Panc1 (cell line): ENCODE measurements at places on chromosomes 1 and 21. TPM values are rescaled to one million over a fixed set of nuclear protein-coding genes. Genes with fewer than 3 reads are reported as not detected.

DNA sequence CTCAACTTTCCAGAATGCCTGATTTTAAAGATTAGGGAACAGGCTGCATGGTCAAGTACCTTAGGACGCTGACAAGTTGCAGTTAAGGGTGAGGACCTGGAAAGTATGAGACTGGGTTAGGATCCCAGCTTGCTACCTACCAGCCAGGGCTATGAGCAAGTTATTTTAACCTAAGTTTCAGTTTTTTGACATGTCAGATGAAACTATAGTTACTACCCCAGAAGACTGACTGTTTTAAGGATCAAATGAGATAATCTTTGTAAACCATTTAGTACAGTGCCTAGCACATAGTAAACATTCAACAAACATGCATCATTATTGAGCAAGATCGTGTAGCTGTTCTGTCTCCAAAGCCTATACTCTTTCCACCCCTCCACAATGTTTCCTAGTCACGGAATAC lies 14.4 kb downstream of the THEMIS2 start:
- DNase-seq: no peak

GRCh38 chr1:101108111-101108500 lies 82.5 kb upstream of the DPH5 start:
- DNase-seq: no peak

DNA sequence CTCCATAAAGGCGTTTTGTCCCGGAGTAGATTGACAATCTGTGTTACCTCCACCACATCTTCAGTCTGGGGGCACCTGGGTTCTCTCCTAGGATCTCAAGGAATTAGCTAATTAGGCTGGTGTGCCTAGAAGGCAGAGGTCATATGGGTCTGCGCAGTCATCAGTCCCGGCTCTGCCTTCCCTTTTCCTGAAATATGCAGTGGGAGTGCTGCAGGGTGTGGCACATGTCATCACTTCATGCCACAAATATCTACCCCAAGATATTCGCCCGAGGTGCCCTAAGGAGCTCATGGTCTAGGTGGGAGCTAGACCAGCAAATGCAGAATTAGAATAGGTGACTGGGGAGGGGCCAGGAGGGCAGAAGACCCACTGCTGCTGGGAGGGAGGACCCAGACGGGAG lies 42.9 kb downstream of the ACTL8 start:
- no peak for DNase-seq

GRCh38 chr1:8077602-8078001 lies 51.5 kb upstream of the ERRFI1 start:
- no peak for DNase-seq

GRCh38 chr1:158022554-158023312 lies 29.3 kb downstream of the KIRREL1 start:
- no peak for DNase-seq

- DNase-seq: no peak
These were observed 1.7 kb upstream of the KRTAP10-5 start for GRCh38 chr21:44582055-44582454.

DNA sequence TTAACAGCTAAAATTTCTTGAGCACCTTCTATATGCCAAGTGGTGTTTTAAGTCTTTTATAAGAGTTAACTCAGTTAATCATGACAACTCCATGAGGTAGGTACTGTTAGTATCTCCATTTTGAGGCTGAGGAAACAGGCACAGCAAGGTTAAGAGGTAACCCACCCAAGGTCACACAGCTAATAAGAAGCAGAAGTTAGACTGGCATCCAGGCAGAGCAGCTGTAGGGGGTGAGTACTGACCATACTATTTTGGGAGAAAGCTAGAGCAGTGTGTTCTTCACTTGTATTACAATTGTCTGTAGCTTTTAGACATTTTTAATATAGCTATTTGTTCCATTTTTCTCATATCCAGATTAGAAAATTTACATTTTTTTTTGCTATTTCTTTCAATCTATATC lies 4.8 kb downstream of the ATP6V1G3 start:
- no peak for DNase-seq

DNA sequence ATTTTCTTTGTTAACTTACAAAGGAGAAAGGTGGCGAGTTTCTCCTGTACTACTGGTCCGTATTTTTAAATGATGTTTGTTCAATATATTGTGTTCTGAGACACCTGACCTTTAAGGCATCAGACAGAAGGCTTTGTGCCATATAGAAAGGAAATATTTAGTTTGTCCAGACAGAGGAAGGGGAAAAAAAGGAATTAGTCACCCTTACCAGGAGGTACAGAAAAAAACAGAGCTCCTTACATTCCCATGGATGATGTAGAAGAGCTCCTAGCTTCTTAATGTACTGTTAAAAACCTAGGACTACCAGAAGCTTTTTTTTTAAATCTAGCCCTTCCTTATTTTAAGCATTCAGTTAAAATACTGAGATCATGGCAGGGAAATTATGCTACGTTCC lies 12.4 kb upstream of the PODN start:
- DNase-seq: no peak

PRR9 gene
- not detected for total RNA-seq

DNA sequence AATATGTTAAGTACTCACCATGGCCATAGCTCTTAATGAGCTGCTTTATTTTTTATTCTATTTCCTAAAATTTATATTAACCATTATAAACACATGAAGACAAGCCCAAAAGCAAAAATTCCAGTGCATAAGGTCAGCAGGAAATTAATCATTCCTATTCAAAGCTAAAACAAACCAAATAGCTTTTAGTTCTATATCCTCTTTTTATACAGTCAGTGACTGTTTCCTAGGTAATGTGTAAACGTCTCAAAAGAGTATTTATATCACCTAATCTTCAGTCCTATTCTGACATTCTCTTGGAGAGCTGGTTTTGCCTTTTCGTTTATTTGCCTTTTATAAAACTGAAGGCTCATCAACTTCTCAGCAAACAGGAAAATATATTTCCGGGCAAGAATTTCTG lies 4.2 kb downstream of the GOLPH3L start:
- DNase-seq: no peak

RIPPLY3 gene
- total RNA-seq: 1.2 TPM

DNA sequence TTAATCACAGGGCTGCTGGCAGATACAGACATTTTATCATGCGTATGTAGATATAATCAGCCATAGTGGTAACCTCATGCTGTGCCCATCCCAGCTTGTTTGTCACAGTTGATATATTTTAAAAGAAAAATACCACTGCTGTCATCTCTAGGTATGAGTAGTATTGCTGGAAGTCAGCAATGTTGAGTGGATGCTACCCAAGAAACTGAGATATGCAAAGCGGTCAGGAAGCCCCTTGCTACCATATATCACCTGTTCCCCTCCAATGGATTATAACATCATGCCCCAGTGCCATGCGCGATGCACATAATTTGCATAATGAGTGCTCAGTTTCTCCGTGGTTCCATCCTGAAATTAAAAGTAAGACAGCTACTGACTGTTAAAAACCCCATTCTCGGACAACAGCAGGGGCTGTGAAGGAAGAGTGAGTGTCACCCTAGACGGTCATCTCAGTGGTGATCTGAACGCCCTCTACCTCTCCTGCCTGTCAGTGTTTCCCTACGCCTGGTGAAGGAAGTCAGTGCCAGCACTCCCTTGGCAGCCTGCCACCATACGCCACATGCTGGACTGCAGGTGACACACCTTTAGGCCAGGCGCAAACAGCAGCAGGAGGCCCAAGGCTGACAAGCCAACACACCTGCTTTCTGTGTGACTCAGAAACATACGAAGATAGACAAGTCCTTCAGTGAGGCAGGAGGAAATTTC lies 2.7 kb downstream of the IL10RB start:
- DNase-seq: no peak

ADAMTSL4 gene
- total RNA-seq: 9.5 TPM

RBM8A gene
- 172 TPM for total RNA-seq

NDC1 gene
- 44.4 TPM for total RNA-seq

GPR52 gene
- 0.87 TPM for total RNA-seq

KRTAP12-2 gene
- not detected for total RNA-seq

DNA sequence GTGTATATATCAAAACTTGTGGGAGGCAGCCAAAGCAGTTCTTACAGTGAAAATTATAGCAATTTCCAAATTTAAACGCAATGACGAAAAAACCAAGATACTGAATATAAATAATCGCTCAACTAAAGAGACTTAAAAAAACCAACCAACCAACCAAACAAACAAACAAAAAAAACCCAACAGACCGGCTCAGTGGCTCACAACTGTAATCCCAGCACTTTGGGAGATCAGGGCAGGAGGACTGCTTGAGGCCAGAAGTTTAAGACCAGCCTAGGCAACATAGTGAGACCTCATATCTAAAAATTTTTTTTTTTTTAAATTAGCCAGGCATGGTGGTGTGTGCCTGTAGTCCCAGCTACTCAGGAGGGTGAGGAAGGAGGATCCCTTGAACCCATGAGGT lies 23.4 kb downstream of the RPL5 start:
- DNase-seq: no peak

- DNase-seq: no peak
These were observed 14.2 kb upstream of the ECE1 start for GRCh38 chr1:21304488-21304887.

IGSF21 gene
- total RNA-seq: not detected

GRCh38 chr1:164617377-164618201 lies 58.6 kb downstream of the PBX1 start:
- peak; percentile 7 for DNase-seq

- DNase-seq: no peak
These were observed 51.9 kb upstream of the EDN2 start for GRCh38 chr1:41536361-41536802.

GRCh38 chr1:172952516-172952915 lies 98.2 kb downstream of the TNFSF18 start:
- DNase-seq: no peak

DNA sequence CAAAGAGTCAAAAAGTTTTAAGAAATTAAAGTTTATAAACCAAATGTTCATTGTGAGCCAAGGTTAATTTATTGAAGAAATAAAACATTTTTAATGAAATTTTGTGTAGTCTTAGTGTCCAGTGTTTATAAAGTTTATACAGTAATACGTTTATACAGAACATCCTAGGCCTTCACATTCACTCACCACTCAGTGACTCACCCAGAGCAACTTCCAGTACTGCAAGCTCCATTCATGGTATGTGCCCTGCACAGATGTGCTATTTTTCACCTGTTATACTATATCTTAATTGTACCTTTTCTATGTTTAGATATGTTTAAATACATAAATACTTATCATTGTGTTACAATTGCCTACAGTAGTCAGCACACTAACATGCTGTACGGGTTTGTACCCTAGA lies 33.6 kb downstream of the TYW3 start:
- DNase-seq: no peak

FCRL6 gene
- not detected for total RNA-seq

MIB2 gene
- 74.5 TPM for total RNA-seq

GRCh38 chr1:66140072-66140471 lies 347.4 kb downstream of the PDE4B start:
- no peak for DNase-seq

GRCh38 chr1:64687725-64688327 lies 57.0 kb upstream of the RAVER2 start:
- no peak for DNase-seq

- DNase-seq: no peak
These were observed 28.3 kb downstream of the CD160 start for GRCh38 chr1:145747398-145748247.

LAMC1 gene
- total RNA-seq: 113 TPM

DNA sequence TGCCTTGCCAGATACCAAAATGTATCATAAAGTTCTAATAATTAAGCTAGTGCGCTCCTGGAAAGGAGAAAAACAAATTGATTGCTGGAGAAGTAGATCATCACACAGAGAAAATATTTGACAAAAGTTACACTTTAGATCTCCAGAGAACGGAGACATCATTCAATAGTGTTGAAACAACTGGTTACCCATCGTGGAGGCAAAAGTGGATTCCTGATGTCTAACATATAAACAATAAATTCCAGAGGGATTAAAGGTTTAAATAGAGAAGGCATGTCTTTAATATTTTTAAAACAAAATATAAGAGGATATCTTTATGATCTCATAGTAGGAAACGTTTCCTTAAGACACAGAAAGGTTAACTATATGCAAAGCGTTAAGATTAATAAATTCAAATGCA lies 41.0 kb downstream of the NRIP1 start:
- no peak for DNase-seq

DNA sequence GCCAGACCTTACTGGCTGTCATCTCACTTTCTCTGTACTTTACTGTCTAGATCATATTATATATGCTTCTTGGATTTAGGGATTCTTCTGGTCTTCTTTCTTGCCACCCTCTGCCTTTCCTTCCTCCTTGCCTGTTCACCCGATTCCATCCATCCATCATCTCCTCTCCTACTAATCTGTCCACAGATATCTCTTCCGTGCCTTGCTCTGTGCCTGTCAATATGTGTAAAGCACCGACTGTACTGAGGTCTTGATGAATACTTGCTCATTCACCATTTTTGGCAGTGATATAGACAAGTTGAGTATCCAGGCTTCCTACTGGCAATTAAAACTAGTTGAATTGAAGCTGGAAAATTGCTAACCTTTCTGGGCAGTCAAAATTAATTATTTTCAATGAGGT lies 8.1 kb downstream of the FMN2 start:
- DNase-seq: no peak

GRCh38 chr1:39398278-39399021 lies 93.0 kb upstream of the BMP8A start:
- DNase-seq: peak; percentile 95

DNA sequence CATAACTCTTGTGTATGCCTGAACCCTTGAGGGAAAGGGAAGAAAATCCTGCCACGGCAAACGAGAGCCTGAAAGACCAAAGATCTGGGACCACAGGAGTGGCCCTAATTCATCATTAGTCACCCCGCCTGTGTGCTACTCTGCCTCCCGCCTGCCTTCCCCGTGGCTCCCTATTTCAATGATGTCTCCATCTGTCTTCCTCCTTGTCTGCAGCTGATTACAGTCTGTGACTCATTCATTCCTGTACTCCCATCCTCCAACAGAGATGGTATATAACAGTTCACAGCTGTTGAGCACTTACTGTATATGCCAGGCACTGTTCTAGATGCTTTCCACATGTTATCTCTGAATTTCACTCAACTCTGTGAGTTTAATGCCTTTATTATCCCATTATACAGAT lies 96.6 kb downstream of the SEC16B start:
- DNase-seq: no peak

- no peak for DNase-seq
These were observed 83.3 kb downstream of the DTL start for GRCh38 chr1:212118872-212119260.

PCNX2 gene
- total RNA-seq: 2.6 TPM

- DNase-seq: no peak
These were observed 149.8 kb upstream of the PALMD start for GRCh38 chr1:99496067-99496466.

GRCh38 chr21:42614811-42615351 lies 38.5 kb upstream of the PDE9A start:
- DNase-seq: no peak

CEP104 gene
- 52.0 TPM for total RNA-seq

DNA sequence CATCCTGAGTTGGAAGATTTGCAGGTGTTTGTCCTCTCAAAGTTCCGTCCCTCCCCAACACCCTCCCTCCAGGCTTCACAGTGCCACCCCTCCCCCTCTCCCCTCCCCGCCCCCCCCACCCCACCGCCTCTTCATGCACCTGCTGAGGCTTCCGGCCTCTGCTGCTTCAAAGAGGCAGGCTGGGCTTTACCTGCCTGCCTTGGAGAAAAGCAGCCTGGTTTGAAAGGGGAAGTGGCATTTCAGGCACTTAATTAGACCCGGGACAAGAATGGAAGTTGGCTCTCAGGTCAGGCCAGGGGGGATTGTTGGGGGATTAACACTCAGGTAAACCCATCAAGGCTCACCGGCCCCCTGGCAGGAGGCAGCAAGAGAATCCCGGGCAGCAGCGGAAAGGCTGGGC lies 21.1 kb downstream of the PAX7 start:
- DNase-seq: no peak

DYNLT5 gene
- not detected for total RNA-seq

ZNF593OS gene
- total RNA-seq: not detected

GRCh38 chr1:66291531-66291864 lies 242.5 kb upstream of the SGIP1 start:
- no peak for DNase-seq
